T-helper 17 cell (primary cell): ENCODE measurements at places on chromosomes 2 and 18. TPM values are rescaled to one million over a fixed set of nuclear protein-coding genes. Genes with fewer than 3 reads are reported as not detected.

Gene PAX3
- total RNA-seq, result not detected

GRCh38 chr2:46260305-46260704, 36.9 kb upstream of the EPAS1 start:
- no peak for DNase-seq
- peaks cover 12% of the 10 kb centered on the region for H3K27me3 ChIP-seq
- peaks cover 2% of the 10 kb centered on the region for H3K4me1 ChIP-seq
- H3K27ac ChIP-seq, result no peak overlapping the region
- no peak overlapping the region for H3K4me3 ChIP-seq
- no peaks in the 10 kb centered on the region for H3K36me3 ChIP-seq

GRCh38 chr2:175445281-175445680, 263.8 kb upstream of the ATP5MC3 start:
- H3K27me3 ChIP-seq, result peaks cover 29% of the 10 kb centered on the region
- no peak for DNase-seq
- H3K36me3 ChIP-seq, result no peaks in the 10 kb centered on the region
- no peak overlapping the region for H3K4me3 ChIP-seq
- H3K4me1 ChIP-seq, result no peaks in the 10 kb centered on the region

Gene SULT1C4
- not detected for total RNA-seq

Gene RAX
- total RNA-seq, result not detected

- no peaks in the 10 kb centered on the region for H3K27me3 ChIP-seq
- no peak for DNase-seq
- no peaks in the 10 kb centered on the region for H3K4me1 ChIP-seq
- H3K36me3 ChIP-seq, result peaks cover 2% of the 10 kb centered on the region
Measured at GRCh38 chr2:65020943-65021528, 31.8 kb downstream of the SLC1A4 start.

- H3K4me3 ChIP-seq, result no peak overlapping the region
- peaks cover 5% of the 10 kb centered on the region for H3K4me1 ChIP-seq
- no peak overlapping the region for H3K27ac ChIP-seq
- no peaks in the 10 kb centered on the region for H3K36me3 ChIP-seq
- peaks cover 11% of the 10 kb centered on the region for H3K27me3 ChIP-seq
Measured at GRCh38 chr2:207692206-207693065, 19.0 kb upstream of the CCNYL1 start.

DNA sequence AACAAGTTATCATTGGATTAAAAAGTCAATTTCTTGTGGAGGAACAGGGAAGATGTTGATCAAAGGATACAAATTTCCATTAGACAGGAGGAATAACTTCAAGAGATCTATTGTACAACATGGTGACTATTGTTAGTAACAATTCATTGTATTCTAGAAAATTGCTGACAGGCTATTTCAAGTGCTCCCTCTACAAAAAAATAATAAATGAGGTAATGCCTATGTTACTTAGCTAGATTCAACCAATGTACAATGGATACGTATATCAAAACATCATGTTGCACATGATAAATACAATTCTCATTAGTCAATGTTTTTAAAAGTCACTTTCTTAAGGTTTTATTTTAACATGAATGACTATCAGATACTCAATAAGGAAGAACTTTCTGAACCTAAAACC, 33.5 kb downstream of the TFCP2L1 start:
- no peaks in the 10 kb centered on the region for H3K4me1 ChIP-seq
- no peaks in the 10 kb centered on the region for H3K36me3 ChIP-seq
- H3K4me3 ChIP-seq, result no peak overlapping the region
- no peak for DNase-seq
- H3K27ac ChIP-seq, result no peak overlapping the region

DNA sequence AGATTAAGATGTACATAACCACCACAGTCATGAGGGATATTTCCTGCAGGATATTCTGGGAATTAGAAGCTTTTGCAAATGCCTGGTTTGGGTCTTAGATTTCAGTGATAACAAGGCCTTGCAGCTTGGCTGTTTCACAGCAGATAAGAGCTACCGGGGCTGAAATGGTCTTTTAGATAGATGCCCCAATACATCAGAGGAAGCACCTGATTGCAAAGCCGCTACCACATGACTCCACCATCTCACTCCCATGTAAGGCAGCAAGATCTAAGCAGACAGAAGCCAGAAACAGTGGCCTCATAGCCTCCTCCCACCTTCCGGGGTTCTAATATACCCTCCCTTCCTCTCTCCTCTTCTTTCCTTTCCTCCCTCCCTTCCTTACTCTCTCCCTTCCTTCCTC, 31.1 kb upstream of the EPG5 start:
- no peak for DNase-seq
- H3K27me3 ChIP-seq, result no peaks in the 10 kb centered on the region
- peak overlapping the region; percentile 93 for H3K27ac ChIP-seq
- peaks cover 32% of the 10 kb centered on the region for H3K4me1 ChIP-seq

DNA sequence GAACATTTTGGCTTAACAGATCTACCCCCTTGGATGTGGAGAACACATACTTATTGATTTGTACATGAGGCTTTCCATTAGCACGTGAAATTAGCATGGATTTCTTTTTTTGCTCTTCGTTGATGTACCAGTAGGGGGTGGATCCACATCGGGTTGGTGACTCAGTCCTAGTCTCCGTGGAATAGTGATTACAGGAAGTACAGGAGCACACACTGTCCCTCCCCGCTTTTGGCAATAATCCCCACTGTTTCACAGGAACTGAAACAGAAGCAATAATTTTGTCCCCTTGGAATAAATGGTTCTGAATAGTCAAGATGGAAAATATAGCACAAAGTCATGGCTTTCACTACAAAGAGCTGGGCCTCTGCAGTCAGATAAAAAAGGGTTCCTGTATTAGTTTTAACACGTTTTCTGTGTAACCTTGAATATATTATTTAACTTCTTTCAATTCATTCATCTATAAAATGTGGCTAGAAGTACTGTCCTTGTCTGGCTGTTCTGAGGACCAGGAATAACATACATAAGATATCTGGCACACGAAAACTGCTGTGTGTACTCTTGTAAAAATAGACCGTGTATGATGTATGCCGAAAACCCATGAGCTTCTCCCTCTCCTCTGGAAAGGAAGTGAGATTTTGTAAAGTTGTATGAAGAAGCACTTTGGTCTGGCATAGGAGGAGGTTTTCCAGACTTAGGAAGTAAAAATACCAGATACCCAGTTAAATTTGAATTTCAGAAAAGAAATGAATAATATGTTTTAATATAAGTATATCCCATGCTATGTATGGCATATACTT, 229.2 kb downstream of the GALR1 start:
- H3K27me3 ChIP-seq, result peaks cover 36% of the 10 kb centered on the region
- no peaks in the 10 kb centered on the region for H3K36me3 ChIP-seq
- DNase-seq, result no peak
- peaks cover 4% of the 10 kb centered on the region for H3K4me1 ChIP-seq

GRCh38 chr18:21181766-21182165, 60.3 kb upstream of the GREB1L start:
- H3K4me3 ChIP-seq, result no peak overlapping the region
- no peak overlapping the region for H3K27ac ChIP-seq
- no peaks in the 10 kb centered on the region for H3K27me3 ChIP-seq
- peaks cover 11% of the 10 kb centered on the region for H3K4me1 ChIP-seq
- no peak for DNase-seq

DNA sequence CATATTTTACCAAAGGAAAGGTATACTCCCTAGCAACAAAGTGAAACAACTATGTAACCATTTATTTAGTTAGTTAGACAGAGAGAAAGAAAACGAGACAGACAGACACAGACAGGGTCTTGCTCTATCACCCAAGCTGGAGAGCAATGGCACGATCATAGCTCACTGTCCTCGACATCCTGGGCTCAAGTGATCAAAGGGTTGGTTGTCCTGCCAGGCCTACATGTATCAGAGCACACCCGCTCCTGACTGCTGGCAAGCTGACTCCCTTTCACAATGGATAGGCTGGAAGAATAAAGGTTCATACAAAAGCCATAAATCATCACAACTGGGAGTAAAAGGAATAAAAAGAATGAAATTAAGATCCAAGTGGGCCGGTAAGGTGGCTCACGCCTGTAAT, 53.5 kb downstream of the ATL2 start:
- no peaks in the 10 kb centered on the region for H3K27me3 ChIP-seq
- H3K36me3 ChIP-seq, result peaks cover 8% of the 10 kb centered on the region
- peaks cover 25% of the 10 kb centered on the region for H3K4me1 ChIP-seq
- no peak for DNase-seq
- no peak overlapping the region for H3K4me3 ChIP-seq

Gene EMILIN1
- 0.32 TPM for total RNA-seq

GRCh38 chr2:201344663-201345366, 12.3 kb downstream of the FLACC1 start:
- no peak overlapping the region for H3K27ac ChIP-seq
- DNase-seq, result no peak
- H3K4me3 ChIP-seq, result no peak overlapping the region
- H3K27me3 ChIP-seq, result no peaks in the 10 kb centered on the region
- H3K36me3 ChIP-seq, result peaks cover 19% of the 10 kb centered on the region
- peaks cover 4% of the 10 kb centered on the region for H3K4me1 ChIP-seq
